ENCODE measurements at places on chromosomes 3 and 15. TPM values are rescaled to one million over a fixed set of nuclear protein-coding genes. Genes with fewer than 3 reads are reported as not detected.

- DNase-seq, result no peak
- H3K27me3 ChIP-seq, result no peaks in the 10 kb centered on the region
- peak overlapping the region; percentile 99 for H3K27ac ChIP-seq
- H3K36me3 ChIP-seq, result peaks cover 40% of the 10 kb centered on the region
- H3K4me1 ChIP-seq, result peaks cover 49% of the 10 kb centered on the region
These were observed 514 bp downstream of the MBNL1 start for GRCh38 chr3:152269056-152269830.

- no peak overlapping the region for H3K4me3 ChIP-seq
- DNase-seq, result no peak
- no peak overlapping the region for H3K27ac ChIP-seq
- peaks cover 4% of the 10 kb centered on the region for H3K27me3 ChIP-seq
- H3K36me3 ChIP-seq, result no peaks in the 10 kb centered on the region
These were observed 324.8 kb upstream of the ONECUT1 start for GRCh38 chr15:53114960-53115359.

- H3K4me3 ChIP-seq, result no peak overlapping the region
- no peak overlapping the region for H3K27ac ChIP-seq
- peaks cover 10% of the 10 kb centered on the region for H3K27me3 ChIP-seq
- peaks cover 8% of the 10 kb centered on the region for H3K4me1 ChIP-seq
These were observed 13.6 kb downstream of the SCN11A start for GRCh38 chr3:39038165-39038564.

- DNase-seq, result no peak
- H3K4me3 ChIP-seq, result peak overlapping the region; percentile 95
- peak overlapping the region; percentile 97 for H3K27ac ChIP-seq
These were observed 382 bp upstream of the COX17 start for GRCh38 chr3:119677641-119677934.

- H3K27me3 ChIP-seq, result peaks cover 38% of the 10 kb centered on the region
- no peak overlapping the region for H3K4me3 ChIP-seq
- H3K27ac ChIP-seq, result no peak overlapping the region
- no peak for DNase-seq
- no peaks in the 10 kb centered on the region for H3K4me1 ChIP-seq
- no peaks in the 10 kb centered on the region for H3K36me3 ChIP-seq
These were observed 37.4 kb downstream of the SYN2 start for GRCh38 chr3:12041446-12042041.

GRCh38 chr15:71011503-71012155 is 103.6 kb upstream of the THSD4 start:
- peaks cover 23% of the 10 kb centered on the region for H3K27me3 ChIP-seq
- H3K4me1 ChIP-seq, result no peaks in the 10 kb centered on the region
- no peak overlapping the region for H3K4me3 ChIP-seq

FSTL1 gene
- 0.83 TPM for total RNA-seq

HTR3C gene
- not detected for total RNA-seq

CCR8 gene
- 0.75 TPM for total RNA-seq

Measured in activated CD4-positive, alpha-beta T cell treated with anti-CD3 and anti-CD28 coated beads for 36 hours (primary cell).